Muscle of arm (tissue), 14 donors: ENCODE measurements at places on chromosomes 6 and 20. TPM values are rescaled to one million over a fixed set of nuclear protein-coding genes. Genes with fewer than 3 reads are reported as not detected.

Gene COL12A1
- 649 TPM for polyA plus RNA-seq

Gene DEFB113
- not detected for polyA plus RNA-seq

Gene CTAGE9
- polyA plus RNA-seq = not detected

Gene FAM184A
- polyA plus RNA-seq = 7.5 TPM

Gene GSTA3
- polyA plus RNA-seq = not detected

Gene CFAP206
- 0.52 TPM for polyA plus RNA-seq

Gene KCNK16
- polyA plus RNA-seq = not detected

Gene TSHZ2
- polyA plus RNA-seq = 8.0 TPM

Gene ZNF334
- polyA plus RNA-seq = 13.2 TPM

Gene OR2H2
- not detected for polyA plus RNA-seq

Gene DCDC2
- polyA plus RNA-seq = 0.19 TPM

Gene APOM
- 4.0 TPM for polyA plus RNA-seq

Gene PRL
- polyA plus RNA-seq = not detected

Gene EYA2
- 2.4 TPM for polyA plus RNA-seq

Gene ANKRD66
- polyA plus RNA-seq = 0.26 TPM

Gene HLA-DQA2
- polyA plus RNA-seq = 2.7 TPM

Gene RING1
- 25.4 TPM for polyA plus RNA-seq
